ENCODE measurements at places on chromosomes 11 and 22. TPM values are rescaled to one million over a fixed set of nuclear protein-coding genes. Genes with fewer than 3 reads are reported as not detected.

The TNKS1BP1 gene
- 15.6 TPM for total RNA-seq

DNA sequence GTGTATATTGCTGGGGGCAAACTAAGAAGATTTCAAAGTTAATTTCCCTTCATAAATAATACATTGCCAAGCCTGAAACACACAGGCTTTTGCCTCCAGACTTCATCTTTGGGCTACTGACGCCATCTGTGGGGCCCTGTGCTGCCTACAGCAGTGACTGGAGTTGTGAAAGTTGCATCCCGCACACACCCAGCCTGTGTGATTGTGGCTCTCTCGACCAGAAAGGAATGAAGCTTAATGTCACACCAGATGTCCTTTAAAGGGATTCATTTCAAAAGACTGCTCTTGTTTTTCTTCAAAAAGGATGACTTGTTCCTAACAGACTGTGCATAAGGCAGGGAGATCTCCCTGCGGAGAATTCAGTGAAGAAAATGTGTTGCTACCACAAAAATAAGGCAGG, 210.5 kb downstream of the FAM181B start:
- DNase-seq, result no peak

- no peak for DNase-seq
These were observed 243.8 kb downstream of the TMEM135 start for GRCh38 chr11:87281496-87281895.

DNA sequence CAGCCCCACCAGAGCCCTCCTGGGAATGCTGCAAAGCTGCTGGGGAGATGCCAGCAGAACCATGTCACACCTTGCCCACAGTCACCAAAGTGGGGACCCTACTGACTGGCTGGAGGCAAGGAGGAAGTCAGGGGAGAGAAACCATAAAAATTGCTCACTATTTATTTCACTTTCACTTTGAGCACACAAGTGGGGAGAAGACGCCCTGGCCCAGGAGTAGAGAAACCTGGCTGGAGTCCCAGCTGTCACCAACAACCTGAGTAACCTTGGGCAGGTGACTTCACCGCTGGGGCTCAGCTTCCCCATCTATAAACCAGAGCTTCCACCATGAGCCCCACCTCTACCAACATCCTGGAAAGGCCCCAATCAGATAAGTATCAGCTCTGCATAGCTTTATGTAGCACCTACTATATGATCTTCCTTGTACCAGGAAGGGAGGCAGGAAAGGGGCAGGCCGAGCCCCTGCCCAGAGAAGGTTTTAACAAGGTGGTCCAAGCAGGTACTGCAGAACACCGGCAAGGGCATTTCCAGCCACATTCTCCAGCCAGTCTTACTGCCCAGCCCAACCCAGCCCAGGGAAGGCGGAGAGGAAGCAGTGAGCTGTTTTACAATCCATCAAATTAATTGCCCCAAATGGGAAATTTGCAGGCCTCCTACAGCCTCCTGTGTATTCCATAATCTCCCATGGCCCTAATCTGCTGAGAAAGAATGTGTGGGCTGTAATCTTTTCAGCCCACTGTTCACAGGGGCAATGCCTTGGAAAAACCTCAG, 27.6 kb downstream of the PLEKHA7 start:
- DNase-seq, result peak; percentile 29

DNA sequence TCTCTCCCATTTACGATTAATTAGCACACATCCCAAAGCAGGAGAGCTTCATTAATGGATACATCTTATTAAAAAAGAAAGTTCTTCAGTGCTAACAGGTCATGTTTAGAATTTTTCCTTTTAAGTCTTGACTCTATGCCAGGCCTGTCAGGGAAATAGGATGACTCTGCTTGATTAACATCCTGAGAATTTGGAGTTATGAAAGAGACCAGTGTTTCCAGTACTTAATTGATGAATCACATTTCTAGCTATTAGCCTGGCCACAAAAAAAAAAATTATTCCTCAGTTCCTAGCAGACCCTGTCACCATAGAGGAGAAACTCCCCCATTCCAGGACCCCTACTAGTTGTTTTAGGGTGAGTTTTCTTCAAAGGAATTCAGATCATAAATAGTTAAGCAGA, 23.6 kb upstream of the ME3 start:
- no peak for DNase-seq

The C11orf16 gene
- total RNA-seq, result not detected

- DNase-seq, result no peak
These were observed 17.9 kb downstream of the MYEOV start for GRCh38 chr11:69311767-69312385.

GRCh38 chr11:117444711-117445658, 117.3 kb downstream of the CEP164 start:
- no peak for DNase-seq

DNA sequence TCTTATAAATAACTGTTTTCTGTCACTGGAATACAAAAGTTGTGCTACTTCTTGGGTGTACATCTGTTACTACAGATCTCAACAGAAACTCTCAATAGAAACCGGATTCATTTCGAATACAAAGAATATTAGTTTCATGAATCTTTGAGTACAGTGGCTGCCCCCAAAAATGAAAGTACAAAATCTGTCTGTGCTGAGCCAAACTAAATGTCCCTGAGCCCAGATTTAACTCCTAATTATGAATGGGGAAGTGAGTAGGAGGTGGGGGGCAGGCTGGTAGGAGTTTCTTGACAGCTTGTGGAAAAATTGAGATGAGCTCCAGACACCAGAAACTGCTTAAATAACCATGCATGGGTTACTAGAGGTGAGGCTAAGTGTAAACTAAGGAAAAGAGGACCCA, 41.6 kb downstream of the PITPNB start:
- DNase-seq, result no peak

- no peak for DNase-seq
These were observed 26.2 kb downstream of the LRP4 start for GRCh38 chr11:46892109-46892508.

The TSGA10IP gene
- total RNA-seq, result not detected

The GPR83 gene
- total RNA-seq, result 0.05 TPM

DNA sequence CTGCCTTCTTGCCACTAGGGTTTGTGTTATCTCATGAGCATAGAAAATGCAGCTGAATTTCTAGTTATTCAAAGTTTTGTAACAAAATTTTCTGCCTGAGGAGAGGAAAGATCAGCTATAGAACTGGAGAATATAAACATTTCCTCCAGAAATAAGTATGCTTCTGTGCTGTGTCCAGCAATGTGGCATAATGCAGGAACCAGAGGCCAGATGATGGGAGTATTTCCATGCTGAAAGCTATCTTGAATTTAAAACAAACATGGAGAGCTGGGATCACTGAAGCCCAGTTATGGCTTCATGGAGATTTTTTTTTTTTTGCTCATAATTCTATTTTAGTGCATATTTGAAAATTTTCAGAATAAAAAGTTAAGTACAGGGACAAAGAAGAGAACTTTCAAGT, 608.2 kb downstream of the SOX6 start:
- no peak for DNase-seq

The SSRP1 gene
- total RNA-seq, result 214 TPM

The HORMAD2 gene
- 0.53 TPM for total RNA-seq

The MAPK8IP2 gene
- total RNA-seq, result 0.09 TPM

- no peak for DNase-seq
These were observed 20.9 kb downstream of the SHISAL1 start for GRCh38 chr22:44291674-44292360.

DNA sequence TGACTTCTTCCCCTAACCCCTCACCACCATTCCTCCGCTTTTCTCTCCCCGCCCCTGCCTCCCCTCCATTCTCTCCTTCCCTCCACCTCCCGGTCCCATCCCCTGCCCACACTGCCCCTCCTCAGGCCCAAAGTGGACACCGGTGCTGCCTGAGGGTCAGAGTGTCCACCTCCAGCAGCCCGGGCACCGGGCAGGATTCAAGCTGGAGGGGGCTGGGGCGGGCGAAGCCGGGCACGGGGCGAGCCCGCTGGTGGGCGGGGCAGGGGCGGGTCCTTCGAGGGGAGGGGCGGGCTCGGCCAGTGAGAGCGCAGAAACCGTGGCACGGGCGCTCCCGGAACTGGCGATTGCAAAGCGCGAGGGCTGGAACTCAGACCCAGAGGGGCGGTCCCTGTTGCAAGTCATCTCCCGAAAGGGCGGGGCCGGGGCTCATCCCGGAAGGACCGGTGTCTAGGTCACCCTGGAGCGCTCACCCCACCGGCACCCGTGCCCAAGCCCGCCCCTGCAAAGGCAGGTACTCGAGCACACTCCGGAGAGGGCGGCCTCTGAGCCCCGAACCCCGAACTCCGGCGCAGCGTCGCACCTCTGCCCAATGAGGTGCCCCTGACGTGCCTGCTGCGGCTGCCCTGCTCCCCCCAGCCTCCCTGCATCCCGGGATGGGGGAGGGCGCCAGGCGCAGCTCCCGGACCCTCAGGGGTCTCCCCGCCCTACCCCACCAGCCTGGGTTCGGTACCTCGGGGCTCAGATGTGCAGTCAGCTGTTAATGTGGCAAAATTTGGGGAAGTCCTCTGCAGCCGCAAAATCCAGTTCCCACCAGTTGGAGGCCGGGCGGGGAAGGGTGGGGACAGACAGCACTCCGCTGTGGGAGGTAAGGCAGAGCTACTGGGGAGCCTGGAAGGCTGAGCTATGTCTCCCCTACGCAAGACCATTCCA, 16.5 kb upstream of the CDKN1C start:
- DNase-seq, result peak; percentile 94

GRCh38 chr11:130710497-130711012, 205.7 kb downstream of the SNX19 start:
- DNase-seq, result no peak

DNA sequence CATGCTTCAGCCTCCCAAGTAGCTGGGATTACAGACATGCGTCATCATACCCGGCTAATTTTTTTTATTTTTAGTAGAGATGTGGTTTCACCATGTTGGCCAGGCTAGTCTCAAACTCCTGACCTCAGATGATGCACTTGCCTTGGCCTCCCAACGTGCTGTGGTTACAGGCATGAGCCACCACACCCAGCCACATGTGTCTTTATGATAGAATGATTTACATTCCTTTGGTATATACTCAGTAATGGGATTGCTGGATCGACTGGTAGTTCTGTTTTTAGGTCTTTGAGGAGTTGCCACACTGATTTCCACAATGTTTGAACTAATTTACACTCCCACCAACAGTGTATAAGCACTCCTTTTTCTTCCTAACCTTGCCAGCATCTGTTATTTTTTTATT, 276.2 kb downstream of the METTL15 start:
- no peak for DNase-seq

The DKK3 gene
- total RNA-seq, result not detected

DNA sequence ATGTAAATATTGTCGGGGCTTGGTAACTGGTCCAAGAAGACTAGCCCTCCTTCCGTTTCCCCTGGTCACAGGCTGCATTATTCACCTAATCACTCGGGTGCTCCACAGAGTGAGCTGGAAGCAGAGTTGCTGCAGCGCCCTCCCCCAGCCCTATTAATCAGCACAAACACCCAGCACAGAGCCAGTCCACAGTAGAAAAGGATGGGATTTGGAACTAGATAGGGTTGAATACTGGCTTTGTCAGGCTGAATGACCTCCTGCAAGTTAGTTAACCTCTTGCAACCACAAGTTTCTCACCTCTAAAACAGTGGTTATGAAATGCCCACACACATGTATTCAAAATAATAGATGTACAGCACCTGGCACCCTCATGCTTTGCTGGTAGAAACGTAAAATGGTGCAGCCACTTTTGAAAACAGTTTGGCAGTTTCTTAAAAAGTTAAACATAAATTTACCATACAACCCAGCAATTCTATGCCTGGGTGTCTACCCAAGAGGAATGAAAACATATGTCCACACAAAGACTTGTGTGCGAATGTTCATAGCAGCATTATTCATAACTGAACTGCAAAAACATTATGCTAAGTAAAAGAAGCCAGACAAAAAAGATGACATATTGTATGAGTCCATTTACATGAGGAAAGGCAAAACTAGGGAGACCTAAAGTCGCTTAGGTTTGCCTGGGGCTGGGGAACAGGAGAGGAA, 31.7 kb upstream of the APLP2 start:
- DNase-seq, result no peak

The MRGPRX1 gene
- not detected for total RNA-seq

DNA sequence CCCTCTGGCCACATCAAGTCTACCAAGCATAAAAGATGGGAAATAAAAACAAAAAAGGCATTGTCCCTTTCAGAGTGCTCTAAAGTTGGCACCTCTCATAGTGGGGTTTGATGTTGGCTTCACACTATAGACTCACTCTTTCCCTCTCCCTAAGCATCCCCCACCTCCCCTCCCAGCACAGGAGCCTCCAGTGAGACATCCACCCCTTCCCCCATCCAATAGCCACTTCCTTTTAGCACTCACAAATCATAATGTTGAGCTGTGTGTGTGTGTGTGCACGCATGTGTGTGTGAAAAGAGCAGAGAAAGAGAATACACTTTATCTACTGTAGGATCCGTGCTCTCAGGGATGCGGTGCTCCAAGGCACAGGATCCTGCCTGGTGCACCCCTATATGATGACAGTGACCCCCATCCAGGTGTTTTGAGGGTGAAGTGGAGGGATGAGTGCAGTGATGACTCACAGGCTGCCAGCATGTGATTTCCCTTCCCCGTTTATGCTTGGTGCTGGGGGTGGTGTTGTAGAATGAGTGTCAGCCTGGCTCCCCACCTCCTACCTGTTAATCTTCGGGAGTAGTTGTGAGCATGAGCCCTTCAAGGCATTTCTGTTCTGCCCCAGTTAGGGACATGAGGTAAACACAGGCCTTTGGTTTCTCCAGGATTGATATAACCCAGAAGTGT, 235.2 kb upstream of the B3GAT1 start:
- no peak for DNase-seq

GRCh38 chr22:29701155-29701999, 18.4 kb upstream of the CABP7 start:
- DNase-seq, result no peak

The OR4A16 gene
- not detected for total RNA-seq

DNA sequence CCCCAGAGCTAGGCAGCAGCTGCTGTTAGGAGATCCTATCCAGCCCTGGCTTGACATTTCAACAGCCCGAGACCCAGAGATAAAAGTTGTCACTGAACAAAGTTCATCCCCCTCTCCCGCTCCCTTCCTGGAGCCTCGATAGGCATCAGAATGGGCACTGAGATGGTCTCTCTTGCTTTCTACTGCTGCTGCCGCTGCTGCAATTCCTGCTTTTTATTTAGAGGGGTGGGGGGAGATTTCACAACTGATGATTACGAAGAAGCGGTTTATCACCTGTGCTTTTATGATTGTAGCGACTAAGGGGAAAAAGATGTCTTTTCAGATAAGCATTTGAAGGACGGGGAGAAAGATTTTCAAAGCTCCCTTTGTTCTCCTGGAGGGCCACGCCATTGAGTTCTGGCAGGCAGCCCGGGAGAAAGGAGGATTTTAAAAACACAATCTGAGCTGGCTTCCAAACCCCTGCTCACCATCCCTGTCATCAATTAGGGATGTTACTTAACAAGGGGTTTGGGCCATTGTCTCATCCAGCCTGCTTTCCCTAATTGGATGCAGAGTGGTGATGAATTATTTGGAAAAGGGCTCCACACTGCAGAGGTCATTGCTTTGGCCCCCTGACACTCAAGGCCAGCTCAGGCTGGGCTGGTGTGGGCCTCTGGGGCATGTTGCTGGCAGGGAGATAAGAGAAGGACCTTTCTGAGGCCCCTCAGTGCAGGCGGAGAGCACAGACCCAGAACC, 344.7 kb downstream of the BUD13 start:
- no peak for DNase-seq
